Myocyte (in vitro differentiated cells): ENCODE measurements at places on chromosomes 16 and 17. TPM values are rescaled to one million over a fixed set of nuclear protein-coding genes. Genes with fewer than 3 reads are reported as not detected.

DNA sequence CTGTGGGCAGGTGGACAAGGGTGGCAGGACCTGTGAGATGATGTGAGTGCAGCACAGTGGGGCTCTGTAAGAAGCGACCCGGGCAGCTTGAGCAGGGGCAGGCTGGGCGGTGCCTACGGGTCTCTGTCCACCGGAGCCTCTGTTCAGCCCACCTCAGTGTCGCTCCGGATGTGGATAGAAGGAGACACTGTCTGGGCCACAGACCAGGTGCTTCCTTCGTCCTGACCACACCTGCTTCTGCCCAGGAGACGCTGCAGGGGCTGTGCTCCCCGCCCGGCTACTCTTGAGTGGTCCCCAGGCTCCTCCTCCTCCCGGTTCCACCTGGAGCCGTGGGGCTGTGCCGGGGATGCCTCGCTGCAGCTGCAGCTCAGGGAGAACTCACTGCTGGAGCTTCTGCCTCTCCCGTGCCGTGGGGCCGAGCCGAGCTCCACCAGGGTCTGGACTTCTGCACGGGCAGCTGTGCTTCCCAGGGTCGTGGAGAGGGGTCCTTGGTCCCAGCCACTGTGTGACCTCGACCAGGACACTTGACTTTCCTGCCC is 21.5 kb downstream of the METRNL start:
- DNase-seq = no peak

- DNase-seq = no peak
Observed at GRCh38 chr17:7317161-7317803, 2.1 kb upstream of the GPS2 start.

The UNK gene
- 12.7 and 23.6 TPM in 2 replicates for total RNA-seq

The B4GALNT2 gene
- total RNA-seq = not detected in 2 replicates

- no peak for DNase-seq
Observed at GRCh38 chr16:66274335-66275110, 92.0 kb upstream of the CDH5 start.

DNA sequence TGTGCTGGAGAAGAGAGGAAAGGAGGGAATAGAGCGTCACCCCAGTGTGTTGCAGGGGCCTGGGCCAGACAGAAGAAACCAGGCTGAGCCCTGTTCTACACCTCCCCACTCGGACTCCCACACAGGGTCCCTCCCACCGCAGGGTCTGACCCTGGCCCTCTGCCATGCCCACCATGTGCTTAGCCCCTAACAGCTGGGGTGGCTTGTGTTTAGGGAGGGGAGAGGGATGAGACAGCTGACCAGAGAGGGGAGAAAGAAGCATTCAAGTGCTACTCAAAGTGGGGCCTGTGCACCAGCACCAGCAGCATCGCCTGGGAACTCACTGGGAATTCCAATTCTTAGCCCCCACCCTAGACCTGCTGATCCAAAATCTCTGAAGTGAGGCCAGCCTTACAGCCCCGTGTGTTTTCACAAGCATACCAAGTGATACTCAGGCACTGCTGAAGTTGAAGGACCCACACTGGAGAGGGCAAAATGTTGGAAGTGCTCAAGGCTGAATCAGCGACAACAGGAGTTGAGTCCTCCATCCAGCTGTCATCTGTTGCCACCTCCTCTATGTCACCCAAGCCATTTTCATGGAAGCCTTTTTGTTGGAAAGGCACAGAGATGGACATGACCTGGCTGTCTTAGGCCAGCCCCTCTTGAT is 47.0 kb downstream of the FZD2 start:
- DNase-seq = peak; percentile 82

- no peak for DNase-seq
Observed at GRCh38 chr16:50685462-50686063, 4.5 kb upstream of the SNX20 start.

DNA sequence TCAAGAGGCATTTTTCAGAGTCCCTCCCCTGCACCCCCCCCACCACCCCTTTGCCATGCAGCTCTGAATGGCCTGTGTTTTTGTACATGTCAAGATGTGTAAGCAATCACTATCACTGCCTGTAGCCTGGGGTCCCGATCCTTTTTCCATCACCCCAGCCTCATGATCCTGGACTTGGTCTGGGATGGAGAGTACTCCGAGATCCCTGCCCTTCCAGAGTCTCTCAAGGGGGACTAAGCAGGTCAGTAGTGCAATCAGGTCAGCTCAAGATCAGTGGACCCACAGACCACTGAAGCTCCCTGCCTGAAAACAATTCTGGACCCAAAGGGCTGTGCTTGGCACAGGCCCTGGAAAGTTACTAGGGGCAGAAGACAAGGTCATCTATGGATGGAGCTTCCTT is 7.5 kb upstream of the GJD3 start:
- no peak for DNase-seq

The GRIN2C gene
- 0.05 TPM in 1 of 2 replicates, not detected in the other for total RNA-seq

The APOBR gene
- total RNA-seq = not detected in 2 replicates

- no peak for DNase-seq
Observed at GRCh38 chr16:68749432-68749831, 12.3 kb downstream of the CDH1 start.

GRCh38 chr16:79839466-79840341 is 239.2 kb upstream of the MAF start:
- no peak for DNase-seq

The CPHXL2 gene
- not detected in 2 replicates for total RNA-seq

DNA sequence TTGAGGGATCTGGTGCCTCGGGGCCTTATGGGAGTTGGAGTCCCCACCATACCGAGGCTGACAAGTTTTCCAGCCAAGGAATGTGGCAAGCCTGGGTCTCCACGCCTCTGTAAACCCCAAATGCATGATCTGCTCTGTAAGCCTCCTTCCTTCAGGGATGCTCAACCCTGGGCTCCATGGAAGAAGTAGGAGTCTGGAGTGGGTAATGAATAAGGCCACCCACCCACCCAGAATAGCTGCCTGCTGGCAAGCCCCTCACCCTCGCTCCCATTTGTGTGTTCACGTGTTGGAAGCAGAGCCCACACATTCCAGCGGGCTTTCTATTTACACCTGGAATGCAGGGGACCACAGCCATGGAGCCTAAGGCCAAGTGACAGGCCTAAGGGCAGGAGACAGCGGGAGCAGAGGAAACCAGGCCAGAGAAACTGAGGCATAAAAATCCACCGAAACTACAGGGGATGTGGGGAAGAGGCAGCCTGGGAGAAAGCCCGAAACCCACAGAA is 4.4 kb downstream of the DLG4 start:
- no peak for DNase-seq

- no peak for DNase-seq
Observed at GRCh38 chr17:69447726-69448125, 33.2 kb downstream of the MAP2K6 start.

DNA sequence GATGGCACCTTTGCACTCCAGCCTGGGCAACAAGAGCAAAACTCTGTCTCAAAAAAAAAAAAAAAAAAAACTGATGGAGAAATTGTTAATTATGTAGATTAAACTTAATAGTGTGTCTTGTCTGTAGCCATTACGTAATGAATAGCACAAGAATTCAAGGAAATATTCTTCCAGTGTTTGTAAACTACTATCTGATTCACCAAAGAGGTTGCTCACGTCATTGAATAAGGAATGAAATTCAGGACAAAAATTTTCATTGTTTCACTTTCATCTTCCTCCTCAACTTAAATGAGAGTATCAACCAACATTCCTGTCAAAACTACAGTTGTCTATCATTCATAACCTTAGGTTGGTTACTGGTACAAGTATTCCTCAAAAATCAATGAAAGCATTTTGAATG is 30.7 kb upstream of the MYO18A start:
- DNase-seq = no peak

DNA sequence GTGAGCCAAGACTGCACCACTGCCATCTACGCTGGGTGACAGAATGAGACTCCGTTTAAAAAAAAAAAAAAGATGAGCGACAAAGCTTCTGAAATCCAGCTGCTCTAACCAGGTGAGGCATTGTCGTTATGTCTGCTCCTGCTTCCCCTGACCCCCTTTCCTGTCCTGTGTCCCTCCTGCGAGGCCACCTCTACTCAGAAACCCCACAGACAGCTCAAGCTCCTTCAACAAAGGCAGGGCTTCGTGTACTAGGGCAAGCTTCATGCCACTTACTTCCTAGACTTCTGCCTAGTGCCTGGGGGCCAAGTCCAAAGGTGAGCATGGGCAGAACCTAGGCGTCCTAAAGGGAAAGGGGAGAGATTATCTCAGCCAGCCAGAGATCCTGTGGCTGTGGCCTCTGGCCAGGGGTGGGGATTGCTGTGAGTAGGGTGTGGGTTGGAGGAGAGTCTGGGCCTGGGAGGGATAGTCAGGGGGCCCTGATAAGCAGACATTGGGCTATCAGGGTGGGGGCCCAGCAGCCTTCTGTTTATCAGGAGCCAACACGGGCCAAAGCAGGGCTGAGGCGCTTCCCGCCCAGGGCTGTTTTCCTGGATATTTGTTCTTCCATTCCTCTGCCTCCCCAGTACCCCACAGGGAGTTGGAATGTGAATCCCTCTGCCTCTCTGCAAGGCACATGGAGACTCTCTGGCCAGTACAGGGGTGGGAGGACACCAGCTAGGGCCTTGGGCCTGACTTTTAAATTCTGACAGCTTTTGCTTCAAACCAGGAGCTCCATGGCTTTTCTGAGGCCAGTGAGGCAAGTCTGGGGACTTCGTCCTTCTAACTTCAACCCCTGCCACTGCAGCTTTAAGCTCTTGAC is 10.4 kb downstream of the ERAL1 start:
- no peak for DNase-seq

The KCNG4 gene
- 0.05 TPM in 2 replicates for total RNA-seq

DNA sequence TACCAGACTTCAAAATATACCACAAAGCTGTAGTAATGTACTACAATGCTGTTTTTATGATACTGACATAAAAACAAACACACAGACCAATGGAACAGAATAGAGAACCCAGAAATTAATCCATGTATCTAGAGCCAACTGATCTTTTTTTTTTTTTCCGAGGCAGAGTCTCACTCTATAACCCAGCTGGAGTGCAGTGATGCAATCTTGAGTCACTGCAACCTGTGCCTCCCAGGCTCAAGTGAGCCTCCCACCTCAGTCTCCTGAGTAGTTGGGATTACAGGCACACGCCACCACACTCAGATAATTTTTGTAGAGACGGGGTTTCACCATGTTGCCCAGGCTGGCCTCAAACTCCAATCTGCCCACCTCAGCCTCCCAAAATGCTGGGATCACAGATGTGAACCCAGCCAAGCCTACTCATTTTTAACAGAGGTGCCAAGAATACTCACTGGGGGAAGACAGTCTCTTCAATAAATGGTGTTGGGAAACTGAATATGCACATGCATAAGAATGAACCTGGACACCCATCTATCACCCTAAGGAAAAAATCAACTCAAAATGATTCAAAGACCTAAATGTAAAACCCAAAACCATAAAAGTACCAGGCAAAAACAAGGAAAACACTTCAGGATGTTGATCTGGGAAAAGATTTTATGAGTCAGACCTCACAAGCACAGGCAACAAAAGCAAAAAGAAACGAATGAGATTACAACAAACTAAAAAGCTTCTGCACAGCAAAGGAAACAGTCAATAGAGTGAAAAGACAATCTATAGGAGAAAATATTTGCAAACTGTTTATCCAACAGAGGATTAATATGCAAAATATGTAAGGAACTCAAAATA is 63.1 kb downstream of the STX8 start:
- no peak for DNase-seq

DNA sequence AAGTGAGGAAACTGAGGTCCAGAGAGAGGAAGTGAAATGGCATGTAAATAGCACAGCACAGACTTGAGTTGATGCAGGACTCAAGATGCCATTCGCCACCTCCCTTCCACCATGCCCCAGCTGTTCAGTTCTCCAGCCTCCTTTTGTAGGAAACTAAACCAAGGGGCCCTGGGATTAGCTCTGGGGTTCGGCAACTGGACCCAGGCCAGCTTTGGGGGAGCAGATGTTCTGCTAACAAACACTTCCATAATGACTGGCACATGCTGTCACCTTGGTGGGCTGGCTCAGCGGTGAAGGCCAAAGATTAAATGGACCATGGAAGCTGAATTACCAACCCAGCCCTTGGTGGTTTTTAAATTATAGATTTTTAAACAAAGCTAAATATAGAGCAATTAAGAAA is 77.0 kb downstream of the IRX6 start:
- DNase-seq = peak; percentile 18

DNA sequence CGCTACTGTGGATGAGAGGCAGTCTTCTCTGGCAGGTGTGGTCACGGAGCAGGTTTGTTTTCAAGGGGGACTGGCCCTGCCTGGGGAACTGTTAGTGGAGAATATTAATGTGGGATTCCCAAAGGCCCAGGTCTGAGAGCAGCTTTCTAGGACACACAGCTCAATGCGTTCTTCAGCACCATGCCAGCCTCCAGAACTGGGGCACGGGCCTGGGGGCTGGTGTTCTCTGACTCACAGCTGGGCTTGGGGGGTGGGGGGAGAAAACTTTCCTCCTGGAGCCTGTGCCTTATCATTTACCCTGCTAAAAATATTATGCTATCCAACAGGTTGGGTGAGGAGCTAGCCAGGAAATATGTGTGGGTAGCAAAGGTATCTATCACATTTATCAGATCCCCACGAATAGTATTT is 13.5 kb upstream of the LHX1 start:
- DNase-seq = no peak

The FN3K gene
- 0.21 and 0.42 TPM in 2 replicates for total RNA-seq

The DCTN5 gene
- total RNA-seq = 51.2 and 54.9 TPM in 2 replicates

- no peak for DNase-seq
Observed at GRCh38 chr16:79093554-79093967, 507.0 kb downstream of the MAF start.

GRCh38 chr17:42322382-42323267 is 34.3 kb downstream of the STAT5A start:
- peak; percentile 92 for DNase-seq

The TEKT1 gene
- total RNA-seq = not detected in 2 replicates

The ST6GALNAC1 gene
- total RNA-seq = 0.21 TPM in 1 of 2 replicates, not detected in the other

DNA sequence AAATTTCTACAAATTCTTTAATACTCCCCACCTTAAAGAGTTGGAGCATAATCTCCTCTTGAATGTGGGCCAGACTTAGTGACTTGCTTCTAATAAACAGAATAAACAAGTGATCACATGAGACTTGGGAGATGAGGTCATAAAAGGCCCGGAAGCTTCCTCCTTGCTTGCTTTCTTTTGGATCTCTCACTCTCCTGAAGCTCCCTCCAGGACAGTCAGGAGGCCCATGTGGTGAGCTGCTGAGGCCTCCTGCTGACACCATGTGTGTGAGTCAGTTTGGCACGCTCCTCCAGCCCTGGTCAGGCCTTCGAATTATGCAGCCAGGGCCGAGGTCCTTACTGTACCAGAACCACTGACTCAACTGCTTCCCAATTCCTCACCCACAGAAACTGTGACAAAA is 53.2 kb downstream of the NDEL1 start:
- peak; percentile 94 for DNase-seq

DNA sequence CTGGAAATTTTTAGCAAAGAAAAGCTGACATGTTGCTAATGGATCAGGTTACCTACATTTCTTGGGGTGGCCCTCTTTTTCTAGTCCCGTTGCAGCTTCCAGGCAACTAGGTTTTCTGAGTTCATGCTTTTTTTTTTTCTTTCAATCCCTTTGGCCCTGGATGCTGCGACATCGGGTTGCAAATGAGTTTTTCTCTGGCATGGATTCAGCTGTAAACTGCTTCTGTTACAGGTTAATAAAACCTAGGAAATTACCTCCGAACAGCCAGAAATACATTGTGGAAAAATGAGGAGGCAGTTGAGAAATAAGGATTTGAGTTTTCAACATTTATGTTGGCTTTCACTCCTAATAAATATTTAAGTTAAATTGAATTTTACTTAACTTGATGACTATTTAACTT is 149.8 kb upstream of the MAF start:
- no peak for DNase-seq
